ENCODE measurements at places on chromosomes 5 and 9.

GRCh38 chr5:123358751-123359150 lies 64.5 kb downstream of the CEP120 start:
- no peak for DNase-seq

DNA sequence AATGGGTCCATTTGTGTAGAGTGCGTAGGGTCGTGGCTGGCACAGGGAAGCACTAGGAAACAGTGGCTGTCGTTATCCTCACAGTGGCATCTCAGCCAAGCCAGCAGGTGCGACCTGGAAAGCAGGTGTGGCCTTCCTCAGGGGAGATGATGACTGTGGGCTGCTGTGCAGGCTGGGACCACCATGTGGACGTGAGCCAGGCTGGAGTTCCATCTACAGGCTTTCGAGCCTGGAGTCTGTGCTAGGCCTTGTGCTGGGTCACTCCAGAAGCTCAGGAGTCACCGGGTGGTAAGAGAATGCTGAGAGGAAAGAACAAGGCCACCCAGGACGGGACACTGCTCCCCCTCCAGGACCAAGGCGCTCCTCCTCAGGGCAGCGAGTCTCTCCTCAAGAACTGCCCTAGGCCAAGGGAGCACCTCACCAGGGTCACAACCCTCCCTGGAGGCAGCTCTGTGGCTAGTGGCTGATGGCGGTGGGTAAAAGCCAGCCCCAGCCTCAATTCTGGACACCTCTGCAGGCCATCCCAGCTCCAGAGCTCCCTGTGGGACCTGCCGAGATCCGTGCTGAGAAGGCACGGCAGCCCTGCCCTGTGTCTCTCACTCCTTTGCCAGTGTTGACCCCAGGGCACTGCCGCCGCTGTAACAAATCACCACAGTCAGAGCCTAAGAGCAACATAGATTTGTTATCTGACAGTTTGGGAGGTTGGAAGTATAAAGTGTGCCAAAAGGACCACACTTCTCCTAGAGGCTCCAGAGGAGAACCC lies 36.0 kb downstream of the WHRN start:
- DNase-seq: no peak

DNA sequence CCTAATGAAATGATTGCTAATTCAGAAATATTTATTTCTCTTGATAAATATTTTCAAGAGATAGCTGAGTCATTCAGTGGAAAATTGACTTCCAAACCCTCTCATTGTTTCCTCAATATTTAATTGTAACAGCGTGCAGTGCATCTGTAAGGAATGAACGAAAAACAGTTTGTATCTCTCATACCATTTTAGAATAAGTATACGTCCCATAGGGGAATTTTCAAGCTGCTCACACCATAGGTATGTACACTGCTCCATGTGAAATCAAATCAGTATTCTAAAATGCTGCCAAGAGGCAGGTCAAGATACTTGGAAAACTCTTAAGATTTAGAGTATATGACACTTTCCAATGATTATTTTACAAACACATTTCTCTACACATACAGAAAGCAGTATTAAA lies 202.2 kb downstream of the ARL15 start:
- DNase-seq: no peak

- DNase-seq: no peak
Observed at GRCh38 chr5:158139161-158139560, 280.2 kb upstream of the CLINT1 start.

DNA sequence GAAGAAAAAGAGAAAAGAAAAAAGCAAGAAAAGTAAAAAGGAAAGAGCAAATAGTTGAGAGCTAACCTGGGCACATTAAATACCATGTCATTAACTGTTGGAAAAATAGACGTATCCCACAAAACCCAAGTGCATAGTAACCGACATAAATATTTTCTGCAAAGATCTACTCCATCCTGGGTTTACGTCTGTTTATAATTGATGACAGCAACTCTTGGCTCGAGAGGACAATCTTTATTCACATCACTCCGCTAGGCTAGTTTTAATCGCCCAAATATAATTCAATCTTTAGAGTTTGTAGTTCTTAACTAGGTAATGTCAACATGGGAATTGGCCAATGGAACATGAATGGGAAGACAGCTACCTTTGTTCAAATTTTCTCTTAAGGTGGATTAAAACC lies 321.7 kb upstream of the TNC start:
- no peak for DNase-seq

GRCh38 chr9:127854184-127854806 lies at the start of gene ENG:
Gene ENG (minus strand): TSS chr9:127854658. CDS start chr9:127854355, 303 bp downstream.
- DNase-seq: no peak

DNA sequence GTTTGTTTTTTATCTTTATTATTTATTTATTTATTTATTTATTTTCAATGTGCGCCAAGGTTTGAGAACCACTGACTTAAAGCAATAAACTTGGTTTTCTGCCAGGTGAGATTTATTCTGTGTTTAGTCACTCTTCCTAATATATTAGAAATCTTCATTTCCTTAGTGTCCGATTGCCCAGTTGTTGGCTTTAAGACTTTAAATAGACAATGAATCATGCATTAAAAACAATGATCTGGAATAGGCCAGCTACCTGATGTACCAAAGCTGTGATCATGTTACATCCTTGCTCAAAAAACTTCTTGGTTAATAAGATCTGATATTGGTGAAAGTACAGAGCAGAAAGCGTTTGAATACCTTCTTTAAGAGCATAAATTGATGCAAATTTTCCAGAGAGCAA lies 52.1 kb upstream of the ERBIN start:
- no peak for DNase-seq

- no peak for DNase-seq
Observed at GRCh38 chr5:140113180-140113698, 670 bp upstream of the PURA start.

- no peak for DNase-seq
Observed at GRCh38 chr5:95565280-95565920, 10.5 kb downstream of the ARSK start.

DNA sequence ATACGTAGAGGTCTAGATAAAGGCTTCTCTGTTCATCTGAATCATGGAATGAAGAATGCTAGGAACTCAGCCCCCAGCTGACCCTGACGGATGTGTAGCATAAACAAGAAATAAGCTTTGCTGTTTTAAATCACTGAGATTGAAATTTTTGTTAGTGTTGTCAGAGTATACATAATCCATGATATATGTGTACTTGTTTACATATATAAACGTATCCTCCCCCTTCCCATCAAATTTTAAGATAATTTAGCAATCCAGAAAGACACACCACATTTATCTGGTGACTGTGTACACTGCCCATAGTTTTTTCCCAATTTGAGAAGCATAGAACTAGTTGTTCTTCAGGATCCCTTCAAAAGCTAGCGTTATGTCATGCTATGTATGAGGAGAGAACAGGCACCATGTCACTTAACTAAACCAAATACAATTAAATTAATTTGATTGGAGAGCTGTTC lies 80.8 kb upstream of the OSMR start:
- DNase-seq: no peak

DNA sequence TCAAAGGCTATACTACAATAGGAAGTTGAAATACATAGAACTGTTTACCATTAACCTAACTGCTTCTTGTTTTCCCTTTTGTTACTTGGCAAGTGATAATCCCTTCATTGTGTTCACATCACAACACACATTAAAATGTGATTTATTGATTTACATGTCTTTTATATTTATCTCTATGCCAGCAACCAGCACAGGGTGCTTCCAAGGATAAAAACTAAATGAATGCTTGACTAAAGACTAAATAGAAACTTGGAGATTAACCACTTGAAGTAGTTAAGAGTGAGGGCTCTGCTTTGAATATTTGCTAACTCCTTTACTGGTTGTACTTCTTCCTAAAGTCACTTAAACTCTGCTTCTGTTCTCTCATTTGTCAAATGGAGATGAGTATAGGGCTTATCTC lies 1730.6 kb downstream of the EFNA5 start:
- DNase-seq: no peak

- no peak for DNase-seq
Observed at GRCh38 chr5:67901814-67902496, 313.6 kb upstream of the PIK3R1 start.

DNA sequence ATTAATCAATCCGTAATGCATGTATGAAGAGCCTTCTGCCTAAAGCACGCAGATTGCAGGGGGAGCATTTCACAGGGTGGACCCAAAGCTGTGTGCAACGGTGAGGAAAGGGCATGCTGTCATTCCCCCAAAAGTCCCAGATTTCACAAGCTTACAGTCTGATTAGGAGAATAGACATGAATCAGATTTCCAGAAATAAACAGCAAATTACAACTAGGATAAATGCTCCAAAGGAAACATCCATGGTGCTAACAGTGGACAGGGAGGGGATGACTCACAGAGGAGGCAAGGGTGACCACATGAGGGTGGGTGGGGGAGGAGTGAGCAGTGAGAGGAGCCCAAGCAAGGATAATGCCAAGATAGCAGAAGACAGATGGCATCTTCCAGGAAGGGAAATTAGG lies 258.4 kb upstream of the TAS2R1 start:
- DNase-seq: no peak

DNA sequence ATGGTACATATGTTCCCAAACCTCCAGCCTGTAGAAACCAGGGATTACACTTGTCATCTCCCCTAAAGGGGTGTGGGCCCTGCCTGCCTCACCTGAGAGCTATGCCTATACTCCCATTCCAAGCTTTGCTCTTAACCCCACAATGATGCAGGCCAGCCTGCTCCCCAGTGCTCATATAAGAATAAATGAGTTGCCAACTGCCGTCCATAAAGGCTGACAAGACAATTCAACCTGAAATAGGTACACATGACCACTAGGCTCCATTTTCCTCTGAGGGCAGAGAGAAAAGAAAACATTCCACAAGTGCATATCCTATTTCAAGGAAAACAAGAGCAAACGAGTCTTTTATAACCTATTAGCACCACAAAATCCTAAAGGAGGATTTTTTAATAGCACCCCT lies 28.4 kb downstream of the SKP1 start:
- no peak for DNase-seq

Measured in stimulated activated CD4-positive, alpha-beta T cell treated with anti-CD3 and anti-CD28 coated beads, Interleukin-1b, Interleukin-23, amount 100 ng/mL, for 1 hour (primary cell).